ENCODE measurements at places on chromosomes 2 and 18.
A peak's percentile ranks its signal among the peaks of the same experiment; 100 is the strongest.

- DNase-seq = no peak
These were observed 6.0 kb upstream of the ALPP start for GRCh38 chr2:232372231-232373208.

GRCh38 chr2:1784986-1785617, 40.8 kb upstream of the PXDN start:
- no peak for DNase-seq

- DNase-seq = peak; percentile 88
These were observed 95.1 kb downstream of the MTCL1 start for GRCh38 chr18:8800445-8800844.

DNA sequence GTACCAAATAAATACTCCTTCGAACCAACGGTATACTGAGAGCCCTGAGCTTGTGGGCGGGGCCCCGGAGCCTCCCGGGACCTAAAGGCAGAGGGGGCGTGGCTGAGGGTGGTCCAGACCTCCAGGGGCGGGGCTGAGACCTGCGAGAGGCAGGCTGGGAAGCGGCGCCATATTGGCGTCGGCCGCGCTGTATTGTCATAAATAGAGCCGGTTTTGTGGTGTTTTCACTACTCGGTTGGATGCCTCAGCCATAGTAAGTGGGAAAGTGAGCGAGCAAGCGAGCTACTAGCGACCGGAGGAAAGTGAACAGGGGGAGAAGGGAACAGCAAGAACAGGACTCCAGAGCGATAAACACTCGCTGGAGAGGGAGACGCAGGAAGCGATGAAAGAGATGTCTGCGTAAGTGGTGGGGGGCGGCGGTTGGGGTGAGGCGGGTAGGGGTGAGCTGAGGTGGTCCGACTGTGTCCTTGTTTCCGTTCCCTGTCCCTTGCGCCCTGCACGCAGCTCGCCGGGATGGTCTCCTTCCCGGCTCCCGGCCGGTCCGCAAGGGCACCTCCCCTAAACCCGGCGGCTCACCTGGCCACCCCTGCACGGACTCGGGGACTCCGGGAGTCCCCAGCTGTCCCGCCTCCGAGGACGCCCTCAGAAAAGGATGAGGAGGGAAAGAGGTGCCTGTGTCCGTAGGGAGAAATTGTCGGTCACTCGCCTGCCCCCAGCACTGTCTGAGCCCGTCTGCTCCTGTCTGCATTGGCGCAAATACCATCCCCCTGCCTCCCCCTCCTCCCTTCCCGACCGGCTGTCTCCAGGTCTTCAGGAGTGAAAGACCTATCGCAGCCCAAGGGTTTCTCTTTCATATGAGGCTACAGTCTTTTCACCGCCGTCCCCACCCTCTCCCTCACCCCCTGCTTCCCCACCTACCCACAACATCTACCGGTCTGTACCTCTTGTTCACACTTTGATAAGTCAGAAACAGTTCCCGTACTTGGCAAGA, at the start of gene PAPOLG:
Gene PAPOLG, plus strand, starts transcription at position 172 of the 991 bp plus-strand sequence. Its CDS starts 211 bp downstream, at position 383.
- DNase-seq = peak; percentile 99

DNA sequence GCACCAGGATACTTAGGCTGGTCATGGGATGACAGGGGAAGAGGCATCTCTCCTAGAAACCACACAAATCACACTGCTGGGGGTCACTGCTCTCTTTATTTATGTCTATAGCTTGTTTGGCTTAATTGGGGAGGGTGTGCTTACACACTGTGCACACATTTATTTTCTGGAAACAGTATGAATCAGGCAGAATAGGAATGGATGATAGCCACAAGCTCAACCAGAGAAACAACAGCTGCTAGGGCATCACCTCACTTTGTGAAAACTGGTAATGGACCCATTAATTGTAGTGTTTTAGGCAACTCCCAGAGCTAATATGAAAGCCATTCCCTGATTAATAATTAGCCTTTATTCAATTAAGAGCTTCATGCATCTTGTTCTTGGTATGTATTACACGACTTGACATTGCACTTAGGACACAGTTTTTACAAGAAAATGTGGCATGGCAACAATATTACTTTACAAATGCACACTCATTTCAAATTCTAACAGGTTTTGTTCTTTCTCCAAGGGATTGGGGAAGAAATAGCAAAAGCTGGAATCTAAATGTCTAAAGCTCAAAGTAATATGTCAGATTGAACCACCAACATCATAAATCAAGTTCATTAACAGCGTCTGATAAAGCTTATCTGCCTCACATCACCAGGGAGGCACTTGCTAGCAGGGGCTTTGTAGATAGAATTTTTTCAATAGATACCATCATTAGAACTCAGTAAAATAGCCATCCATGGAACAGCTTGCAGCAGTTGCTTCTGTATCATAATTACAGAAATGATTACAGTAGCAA, 361.9 kb upstream of the FSHR start:
- DNase-seq = no peak
